ENCODE measurements at places on chromosomes 11 and 22.

GRCh38 chr22:27771637-27772036, 29.9 kb downstream of the MN1 start:
- DNase-seq, result no peak

DNA sequence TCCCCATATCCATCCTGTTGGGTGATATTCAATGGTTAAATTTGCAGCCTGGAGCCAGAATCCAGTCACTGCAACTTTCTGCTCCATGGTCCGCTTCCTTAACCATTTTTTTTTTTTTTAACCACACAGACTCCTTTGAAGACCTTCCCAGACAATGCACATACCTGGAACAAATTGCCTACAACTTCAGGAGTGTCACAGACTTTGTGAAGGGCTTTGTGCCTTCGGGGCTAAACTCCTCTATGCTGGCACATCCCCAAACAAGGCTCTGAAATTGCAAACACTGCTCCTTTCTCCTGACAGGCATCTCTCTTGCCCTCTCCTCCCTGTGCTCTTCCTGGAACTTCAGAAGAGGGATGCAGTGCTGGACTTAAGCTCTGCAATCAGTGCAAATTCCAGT, 40.6 kb downstream of the TENM4 start:
- no peak for DNase-seq

DNA sequence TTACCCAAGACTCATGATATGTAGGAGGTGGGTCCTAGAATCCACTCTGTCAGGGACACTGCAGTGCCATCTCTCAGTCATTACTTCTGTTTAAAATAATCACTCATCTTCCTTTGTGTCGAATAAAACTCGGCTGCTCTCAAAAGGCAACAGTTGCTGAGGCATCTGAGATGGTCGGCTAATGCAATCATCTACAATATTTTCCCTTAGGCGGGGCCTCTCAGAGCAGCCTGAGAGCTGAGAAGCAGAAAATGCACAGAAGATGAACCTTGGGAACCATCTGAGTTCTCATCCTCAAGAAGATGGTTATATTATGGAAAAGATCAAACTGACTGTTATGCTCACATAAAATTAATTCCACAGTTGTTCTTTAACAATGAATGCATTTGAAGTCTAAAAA, 1518.2 kb upstream of the TENM4 start:
- no peak for DNase-seq

DNA sequence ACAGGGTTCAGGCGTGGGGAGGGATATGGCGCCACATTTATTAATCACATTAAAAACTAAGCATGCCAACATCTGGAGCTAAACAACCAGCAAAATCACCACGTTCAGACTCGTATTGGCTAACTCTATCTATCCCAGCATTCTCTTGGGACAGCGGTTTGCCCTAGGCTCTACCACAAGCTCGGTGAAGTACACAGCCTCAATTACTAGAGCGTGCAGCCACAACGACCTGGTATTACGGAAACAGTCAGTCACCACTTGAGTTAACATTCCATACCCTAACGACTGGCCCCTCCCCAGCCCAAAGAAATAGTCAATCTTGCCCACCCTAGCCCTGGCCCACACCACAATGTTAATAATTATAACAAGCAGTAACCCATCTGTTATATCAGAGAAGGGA, 32.1 kb downstream of the APOL5 start:
- no peak for DNase-seq

DNA sequence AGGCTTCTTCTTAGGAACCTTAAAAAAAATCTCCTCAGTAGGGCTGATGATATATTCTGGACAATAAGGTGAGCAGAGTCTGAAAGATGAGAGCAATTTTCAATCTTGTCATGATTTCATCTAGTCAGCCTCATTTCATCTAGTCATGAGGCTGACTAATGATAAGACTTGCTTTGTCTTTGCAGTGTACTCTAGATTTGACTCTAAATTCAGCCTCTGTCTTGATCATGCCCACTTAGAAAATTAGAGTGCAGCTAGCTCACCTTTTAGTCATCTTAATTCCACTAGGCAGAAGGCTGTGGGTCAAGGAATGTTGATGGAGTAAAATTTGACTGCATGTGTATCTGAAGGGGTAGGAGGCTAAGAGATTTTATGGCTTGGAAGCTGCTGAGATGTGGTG, 5.5 kb downstream of the EHF start:
- no peak for DNase-seq

DNA sequence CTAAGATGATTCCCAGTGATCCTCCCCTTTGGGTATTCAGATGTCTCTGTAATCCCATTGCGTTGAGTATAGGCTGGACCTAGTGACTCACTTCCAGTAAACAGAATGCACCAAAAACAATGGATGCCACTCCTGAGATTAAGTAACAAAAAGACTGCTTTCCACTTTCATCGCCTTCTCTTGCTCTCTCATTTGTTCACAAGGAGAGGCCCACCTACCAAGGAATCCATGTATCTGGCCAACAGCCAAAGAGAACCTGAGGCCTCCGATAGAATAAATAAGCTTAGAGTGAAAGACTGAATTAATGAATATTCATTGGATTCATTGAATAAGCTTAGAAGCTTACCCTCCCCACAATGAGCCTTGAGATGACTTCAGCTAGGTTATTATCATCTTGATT, 454.6 kb downstream of the KCNA4 start:
- DNase-seq, result no peak

GRCh38 chr11:77072851-77073327, 6.1 kb downstream of the CAPN5 start:
- DNase-seq, result no peak

- DNase-seq, result no peak
These were observed 28.0 kb downstream of the KCNJ1 start for GRCh38 chr11:128839081-128839480.

DNA sequence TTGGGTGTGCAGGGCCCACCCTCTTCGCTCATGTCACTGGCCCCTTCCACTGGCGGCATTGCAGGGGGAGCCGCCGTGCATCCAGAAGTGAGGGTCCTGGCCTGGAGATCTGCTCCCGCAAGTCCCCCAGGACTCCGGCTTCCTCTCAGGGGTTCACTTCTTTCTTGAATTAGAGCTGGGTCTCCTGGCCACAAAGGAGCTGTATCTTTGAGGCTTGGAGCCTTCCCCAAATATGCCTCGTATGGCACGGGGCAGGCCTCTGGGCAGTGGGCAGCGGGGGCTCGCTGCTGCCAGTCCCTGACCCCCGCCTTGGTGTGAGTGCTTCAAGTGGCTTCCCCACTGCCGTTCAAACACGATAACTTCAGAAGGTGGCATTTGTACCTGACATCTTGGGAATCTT, 7.4 kb upstream of the IFITM3 start:
- no peak for DNase-seq

DNA sequence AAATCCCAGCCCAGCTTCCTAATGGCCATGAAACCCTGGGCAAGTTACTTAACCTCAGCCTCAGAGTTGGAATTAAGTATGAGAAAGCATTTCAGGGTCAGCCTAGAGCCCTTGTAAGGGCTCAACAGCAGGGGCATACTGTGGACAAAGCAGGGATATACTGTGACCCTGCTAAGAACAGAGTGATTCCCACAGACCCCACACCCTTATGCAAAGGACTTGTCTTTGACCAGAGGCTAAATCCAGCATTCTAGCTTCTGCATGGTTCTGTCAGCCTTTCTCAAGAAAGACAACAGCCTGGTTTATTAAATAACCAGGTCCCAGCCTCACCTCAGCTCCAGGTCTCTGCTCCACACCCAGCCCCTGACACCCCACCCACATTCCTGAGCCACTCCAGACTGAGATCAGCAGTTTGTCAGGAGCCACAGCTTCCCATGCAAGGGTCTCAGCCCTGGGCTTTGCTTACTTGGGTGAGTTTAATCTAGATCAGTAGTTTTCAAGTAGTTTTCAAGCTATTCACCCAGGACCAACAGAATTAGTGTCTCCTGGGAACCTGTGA, 69.2 kb downstream of the GALNT18 start:
- no peak for DNase-seq

DNA sequence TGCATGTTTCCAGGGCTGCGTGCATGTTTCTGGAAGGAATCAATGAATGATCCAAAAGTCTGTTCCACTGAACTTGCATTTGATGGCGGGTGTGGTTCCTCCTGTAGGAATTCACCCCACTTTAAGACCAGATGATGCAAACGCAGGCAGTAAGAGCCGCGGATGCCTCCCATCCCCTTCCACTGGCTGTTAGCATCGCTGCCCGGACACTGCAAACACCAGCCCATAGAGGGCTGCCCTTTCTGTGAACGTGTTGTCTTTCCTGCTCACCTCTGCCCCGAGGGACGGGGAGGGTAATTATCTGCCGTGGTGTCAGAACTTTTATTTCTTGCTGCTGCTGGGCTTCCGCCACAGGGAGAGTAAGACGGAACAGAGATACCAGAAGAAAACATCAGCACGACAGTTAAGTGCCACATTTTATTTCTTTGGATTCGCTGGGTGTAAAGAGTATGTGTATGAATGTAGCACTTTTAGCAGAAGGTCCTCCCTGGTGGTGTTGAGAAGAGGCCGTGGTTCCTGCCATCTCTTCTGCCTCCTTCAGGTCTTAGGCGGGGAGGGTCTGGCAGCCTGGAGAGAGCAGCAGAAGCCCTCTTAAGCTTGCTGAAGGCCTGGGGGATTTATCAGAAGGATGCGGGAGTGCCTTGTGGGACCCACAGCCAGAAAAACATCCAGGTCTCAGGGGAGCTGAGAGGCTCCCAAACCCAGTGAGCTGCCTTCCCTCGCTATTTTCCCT, 53.2 kb upstream of the NECTIN1 start:
- DNase-seq, result no peak

GRCh38 chr11:26493616-26494015, 78.4 kb downstream of the MUC15 start:
- DNase-seq, result no peak

GRCh38 chr11:4480577-4481239, 1.7 kb upstream of the OR52K1 start:
- DNase-seq, result no peak

DNA sequence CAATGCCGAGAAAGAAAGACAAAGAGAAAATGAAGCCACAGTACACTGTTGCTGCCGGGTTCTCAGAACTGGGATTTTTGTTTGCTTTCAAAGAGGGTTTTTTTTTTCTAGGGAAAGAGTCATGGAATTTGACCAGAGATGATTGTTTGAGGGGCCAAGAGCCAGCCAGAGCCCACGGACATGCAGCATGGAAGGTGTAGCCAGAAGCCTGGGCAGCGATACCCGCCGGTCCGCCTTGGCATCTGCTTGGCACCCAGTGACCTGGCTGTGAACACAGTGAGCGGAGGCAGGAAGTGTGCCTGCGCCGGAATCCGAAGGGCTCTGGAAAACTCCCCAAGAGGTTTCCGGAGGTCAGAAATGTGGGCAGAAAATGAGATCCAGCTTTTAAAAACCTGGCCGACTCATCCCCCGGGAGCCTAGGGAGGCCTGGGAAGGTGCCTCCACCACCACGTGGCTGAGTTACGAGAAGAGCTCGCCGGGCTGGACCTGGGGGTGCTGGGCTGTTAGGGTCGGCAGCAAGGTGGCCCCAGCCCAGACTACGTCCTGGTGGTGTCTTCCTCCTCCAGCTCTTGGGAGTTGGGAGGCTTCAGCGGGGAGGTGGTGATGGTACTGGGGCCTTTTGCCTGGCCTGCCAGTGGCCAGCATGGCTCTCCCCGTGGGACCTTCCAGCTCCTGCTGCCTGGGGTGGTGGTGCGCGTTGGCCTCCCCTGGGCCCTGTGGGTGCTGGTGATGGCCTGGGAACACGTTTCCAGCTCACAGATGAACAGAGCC, 61.6 kb upstream of the PPARA start:
- DNase-seq, result no peak

DNA sequence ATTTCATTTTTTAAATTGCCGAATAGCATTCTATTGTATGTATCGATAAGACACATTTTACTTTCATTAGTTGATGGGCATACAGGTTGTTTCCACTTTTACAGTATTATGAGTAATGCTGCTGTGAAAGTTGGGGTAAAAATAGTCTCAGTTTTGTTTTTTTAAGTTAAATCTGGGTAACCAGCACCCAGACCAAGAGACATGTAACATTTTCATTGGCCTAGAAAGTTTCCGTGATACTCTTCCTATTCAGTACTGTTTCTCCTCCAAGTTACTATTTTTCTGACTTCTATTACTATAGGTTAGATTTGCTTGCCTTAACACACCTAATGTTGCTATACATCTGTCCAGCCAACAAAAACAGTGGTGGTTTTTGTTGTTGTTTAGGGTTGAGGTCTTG, 12.3 kb downstream of the IPO7 start:
- DNase-seq, result no peak

DNA sequence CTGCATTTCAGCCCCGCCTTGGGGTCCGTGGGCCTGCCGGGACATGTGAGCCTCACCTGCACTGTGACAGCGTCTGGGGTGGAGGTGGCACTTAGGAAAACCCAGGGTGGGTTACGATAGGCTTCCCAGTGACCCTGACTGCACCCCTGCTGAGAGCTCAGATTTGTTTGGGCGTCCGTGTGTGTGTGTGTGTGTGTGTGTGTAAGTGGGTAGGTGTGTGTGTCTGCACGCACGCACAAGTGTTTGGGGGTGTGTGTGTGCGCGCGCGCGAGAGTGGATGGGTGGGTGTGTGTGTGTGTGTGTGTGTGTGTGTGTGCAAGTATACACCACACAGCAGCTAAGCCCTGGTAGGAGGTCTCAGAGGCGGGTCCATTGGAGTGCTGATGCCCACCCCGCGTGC, 12.1 kb upstream of the ARHGAP8 start:
- no peak for DNase-seq

- no peak for DNase-seq
These were observed 52.1 kb upstream of the TBCEL start for GRCh38 chr11:120971825-120972224.

GRCh38 chr11:62409831-62410230, 9.0 kb upstream of the SCGB1A1 start:
- no peak for DNase-seq

GRCh38 chr11:5686426-5686825, 1.6 kb upstream of the TRIM5 start:
- no peak for DNase-seq

- DNase-seq, result no peak
These were observed 88.8 kb downstream of the MRTFA start for GRCh38 chr22:40547729-40548143.

DNA sequence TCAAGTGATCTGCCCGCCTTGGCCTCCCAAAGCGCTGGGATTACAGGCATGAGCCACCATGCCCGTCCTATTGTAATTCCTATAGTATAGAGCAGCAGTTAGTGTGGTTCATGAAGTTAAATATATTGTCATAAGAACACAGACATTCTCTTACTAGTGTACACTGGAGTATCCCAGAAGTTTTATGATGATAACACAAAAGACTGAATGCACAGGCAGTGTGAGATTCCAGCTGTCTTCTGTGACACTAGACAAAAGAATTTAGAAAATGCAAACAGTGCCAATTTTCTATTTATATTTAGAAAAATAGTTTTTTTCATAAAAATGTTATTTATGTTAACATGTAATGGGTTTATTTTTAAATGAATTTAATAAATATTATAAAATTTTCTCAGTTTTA, 39.4 kb upstream of the RBX1 start:
- no peak for DNase-seq

GRCh38 chr22:50084080-50084477, 1.1 kb downstream of the MLC1 start:
- DNase-seq, result no peak

GRCh38 chr22:48719978-48720661, 1107.6 kb downstream of the BRD1 start:
- DNase-seq, result no peak
